ENCODE measurements at places on chromosomes 3 and 15. TPM values are rescaled to one million over a fixed set of nuclear protein-coding genes. Genes with fewer than 3 reads are reported as not detected.

The CACNA1D gene
- total RNA-seq: 30.1 TPM

The VPS8 gene
- total RNA-seq: 61.9 TPM

The ADGRG7 gene
- total RNA-seq: 34.1 TPM

The TRA2B gene
- total RNA-seq: 129 TPM

The PPP2R3A gene
- 20.2 TPM for total RNA-seq

The SNTN gene
- total RNA-seq: not detected

The DISP2 gene
- 0.12 TPM for total RNA-seq

The OSTN gene
- 11.3 TPM for total RNA-seq

The CADM2 gene
- 7.8 TPM for total RNA-seq

The FEZF2 gene
- not detected for total RNA-seq

The CD200 gene
- 6.7 TPM for total RNA-seq

The SCAMP5 gene
- 18.8 TPM for total RNA-seq

The MYO9A gene
- 38.2 TPM for total RNA-seq

The DPH6 gene
- 21.7 TPM for total RNA-seq

The MORC1 gene
- 5.6 TPM for total RNA-seq

The ARHGEF3 gene
- total RNA-seq: 39.6 TPM

The GLDN gene
- 1.8 TPM for total RNA-seq

The AHSG gene
- 559 TPM for total RNA-seq

The LTK gene
- total RNA-seq: 0.83 TPM

The HAUS2 gene
- total RNA-seq: 36.8 TPM

The SEMA3B gene
- 60.2 TPM for total RNA-seq

The ZPLD1 gene
- 0.12 TPM for total RNA-seq

The TM6SF1 gene
- total RNA-seq: 0.52 TPM

The C3orf20 gene
- total RNA-seq: 0.07 TPM

The FOXB1 gene
- total RNA-seq: not detected

The CGNL1 gene
- total RNA-seq: 13.7 TPM

The GOLGA6D gene
- not detected for total RNA-seq

The HYPK gene
- total RNA-seq: 10.4 TPM

The SMCO1 gene
- not detected for total RNA-seq

The WDR49 gene
- total RNA-seq: not detected

The CA12 gene
- total RNA-seq: 9.5 TPM

The CPNE9 gene
- not detected for total RNA-seq

The GP9 gene
- not detected for total RNA-seq

The TLR9 gene
- not detected for total RNA-seq

The FBXW12 gene
- total RNA-seq: not detected

The SLC9C1 gene
- 0.03 TPM for total RNA-seq

The SIDT1 gene
- 0.90 TPM for total RNA-seq

The SLC22A13 gene
- 0.77 TPM for total RNA-seq

The GOLGA6L7 gene
- total RNA-seq: not detected

The MUC20 gene
- total RNA-seq: 3.5 TPM

The DZIP3 gene
- 18.5 TPM for total RNA-seq

The SCAANT1 gene
- total RNA-seq: not detected

The GOLGA8G gene
- total RNA-seq: not detected

The TRIM42 gene
- not detected for total RNA-seq

The HCLS1 gene
- 1.3 TPM for total RNA-seq

The ROPN1 gene
- total RNA-seq: not detected

The SLC38A3 gene
- 22.6 TPM for total RNA-seq
